ENCODE measurements at places on chromosomes 3 and 15.
A peak's percentile ranks its signal among the peaks of the same experiment; 100 is the strongest.

DNA sequence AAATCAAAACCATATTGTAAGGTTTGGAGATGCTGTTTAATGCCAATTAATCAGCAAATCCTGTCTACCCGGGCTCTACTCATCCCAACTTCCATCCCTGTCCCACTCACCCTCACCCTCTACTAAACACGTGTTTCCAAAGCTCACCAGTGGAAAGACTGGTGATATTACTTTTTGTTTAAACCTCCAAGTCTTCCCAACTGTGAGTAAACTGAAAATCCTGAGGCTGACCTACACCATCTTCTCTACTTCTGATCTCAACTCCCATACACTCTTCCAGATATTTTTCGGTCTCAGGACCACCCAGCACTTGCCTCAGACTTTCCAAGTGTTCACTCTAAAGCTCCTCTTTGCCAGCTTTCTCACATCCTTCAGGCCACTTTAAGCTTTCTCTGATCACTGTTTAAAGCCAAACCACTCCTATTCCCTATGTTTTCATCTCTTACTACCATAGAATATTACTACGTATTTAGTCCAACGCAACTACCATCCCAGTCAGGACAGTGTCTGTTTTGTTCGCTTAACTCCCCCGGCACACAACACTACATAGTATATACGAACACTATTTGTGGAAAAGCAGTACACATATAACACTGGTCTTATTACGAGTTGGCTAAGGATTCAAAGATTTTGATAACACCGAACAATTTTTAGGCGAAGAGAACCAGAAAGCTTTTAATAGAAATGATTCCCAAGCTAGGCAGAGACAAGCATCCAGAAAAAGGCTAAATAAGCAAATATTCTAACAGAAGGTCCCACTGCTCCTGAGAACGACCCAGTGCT, 684 bp downstream of the RPL4 start:
- DNase-seq, result no peak

DNA sequence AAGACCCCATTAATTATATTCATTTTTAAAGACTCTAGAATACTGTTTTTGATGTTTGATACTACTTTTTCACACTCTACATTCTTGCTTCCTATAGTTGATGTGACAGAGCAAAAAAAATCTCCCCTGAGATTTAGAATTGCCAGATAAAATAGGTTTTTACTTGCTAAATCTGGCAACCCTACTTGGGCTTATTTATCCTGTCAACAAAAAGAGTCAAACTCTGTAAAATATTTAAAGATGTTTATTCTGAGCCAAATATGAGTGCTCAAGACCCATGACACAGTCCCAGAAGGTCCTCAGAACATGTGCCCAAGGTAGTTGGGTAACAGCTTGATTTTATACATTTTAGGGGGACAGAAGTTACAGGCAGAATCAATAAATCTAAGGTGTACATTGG, 72.3 kb downstream of the DAPK2 start:
- DNase-seq, result no peak

GRCh38 chr3:24937228-24937627, 442.6 kb upstream of the THRB start:
- DNase-seq, result no peak

DNA sequence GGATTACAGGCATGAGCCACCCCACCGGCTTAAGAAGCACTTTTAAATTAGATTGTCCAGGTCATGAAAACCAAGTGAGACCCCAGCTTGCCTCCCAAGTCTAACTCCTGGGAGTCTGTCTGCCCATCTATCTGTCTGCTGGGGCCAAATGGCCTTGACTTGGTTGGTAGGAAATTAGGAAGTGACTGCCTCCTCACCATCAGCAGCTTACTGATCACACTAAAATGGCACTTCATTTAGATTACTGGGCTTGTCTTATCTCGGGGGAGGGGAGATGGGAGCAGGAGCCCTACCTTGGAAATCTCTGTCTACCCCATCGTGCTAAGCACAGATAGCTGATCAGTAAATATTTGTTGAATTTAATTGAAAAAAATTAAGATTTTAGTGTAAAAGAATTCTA, 5.6 kb upstream of the LRRC2 start:
- no peak for DNase-seq

DNA sequence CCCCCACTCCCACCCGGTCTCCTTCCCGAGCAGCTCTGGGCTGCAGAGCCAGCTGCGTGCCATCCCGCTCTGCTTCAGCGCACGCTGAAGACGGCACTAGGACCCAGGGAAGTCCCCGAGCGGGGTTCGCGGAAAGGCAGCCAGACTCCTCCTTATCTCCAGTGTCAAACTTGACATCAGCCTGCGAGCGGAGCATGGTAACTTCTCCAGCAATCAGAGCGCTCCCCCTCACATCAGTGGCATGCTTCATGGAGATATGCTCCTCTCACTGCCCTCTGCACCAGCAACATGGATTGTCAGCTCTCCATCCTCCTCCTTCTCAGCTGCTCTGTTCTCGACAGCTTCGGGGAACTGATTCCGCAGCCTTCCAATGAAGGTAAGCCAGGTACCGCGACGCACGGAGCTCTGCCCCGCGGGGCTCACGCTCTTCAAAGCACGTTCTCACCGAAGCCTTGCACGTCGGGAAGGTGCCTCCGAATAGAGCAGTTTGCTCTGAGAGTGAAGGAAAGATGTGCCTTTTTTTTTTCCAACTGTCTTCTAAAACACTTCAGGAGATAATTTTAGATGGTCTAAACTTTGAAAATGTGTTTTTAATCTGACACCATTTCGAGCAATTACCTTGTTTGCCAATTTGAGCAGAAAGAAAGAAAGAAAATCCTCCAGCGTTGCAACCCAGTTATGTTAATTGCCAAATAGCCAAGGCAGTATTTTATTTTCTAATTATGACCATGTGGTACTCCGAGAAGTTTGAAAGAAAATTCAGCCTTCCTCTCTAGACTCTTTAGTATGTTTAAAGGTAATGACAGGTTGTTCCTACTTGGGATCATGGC, at the start of gene EPHA3:
TSS of gene EPHA3 (plus strand) at position 161 of the 830 bp plus-strand sequence. CDS start at position 289, 128 bp downstream.
- DNase-seq, result peak; percentile 23

DNA sequence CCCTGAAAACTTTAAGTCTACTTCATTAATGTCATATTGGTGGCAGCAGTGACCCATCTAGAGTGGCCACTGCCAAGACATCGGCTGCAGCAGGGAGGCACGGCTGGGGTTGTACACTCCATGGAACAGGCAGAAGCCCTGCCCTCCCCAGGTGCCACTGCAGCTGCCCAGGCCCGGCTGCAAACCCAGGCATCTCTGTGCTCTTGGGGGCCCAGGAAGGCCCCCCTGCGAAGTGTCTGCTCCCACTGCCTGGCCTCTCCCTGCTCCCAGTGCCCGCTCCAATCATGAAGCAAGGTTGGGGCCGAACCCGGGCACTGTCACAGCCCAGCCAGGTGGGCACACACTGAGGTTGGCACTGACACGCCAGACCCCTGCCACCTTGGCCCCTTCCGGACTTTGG, 12.1 kb upstream of the RPL14 start:
- no peak for DNase-seq

GRCh38 chr3:23987356-23987755, 42.3 kb downstream of the NR1D2 start:
- no peak for DNase-seq

GRCh38 chr3:53792866-53793265, 53.4 kb downstream of the CHDH start:
- DNase-seq, result no peak

GRCh38 chr15:58511599-58511987, 79.8 kb downstream of the LIPC start:
- DNase-seq, result no peak

DNA sequence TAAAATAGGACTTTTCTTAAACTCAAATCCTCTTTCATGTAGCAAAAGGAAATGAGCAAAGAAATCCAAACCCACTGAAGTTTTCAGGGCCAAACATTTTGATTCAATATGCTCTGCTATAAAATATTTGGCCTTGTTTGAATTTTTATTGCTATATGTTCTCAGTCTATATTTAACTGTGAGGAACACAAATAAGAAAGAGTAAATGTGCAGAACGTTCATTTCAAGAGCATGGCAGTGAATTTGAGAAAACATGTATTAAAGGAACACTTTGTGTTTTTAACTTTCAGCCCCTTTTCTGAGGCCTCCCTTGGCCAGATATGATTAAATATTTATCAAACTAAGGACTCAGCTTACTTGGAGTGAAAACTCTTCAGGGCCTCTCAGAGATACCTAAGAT, 124.7 kb upstream of the CCNL1 start:
- no peak for DNase-seq

- DNase-seq, result no peak
Observed at GRCh38 chr15:23497710-23498111, 50.7 kb upstream of the GOLGA6L2 start.

DNA sequence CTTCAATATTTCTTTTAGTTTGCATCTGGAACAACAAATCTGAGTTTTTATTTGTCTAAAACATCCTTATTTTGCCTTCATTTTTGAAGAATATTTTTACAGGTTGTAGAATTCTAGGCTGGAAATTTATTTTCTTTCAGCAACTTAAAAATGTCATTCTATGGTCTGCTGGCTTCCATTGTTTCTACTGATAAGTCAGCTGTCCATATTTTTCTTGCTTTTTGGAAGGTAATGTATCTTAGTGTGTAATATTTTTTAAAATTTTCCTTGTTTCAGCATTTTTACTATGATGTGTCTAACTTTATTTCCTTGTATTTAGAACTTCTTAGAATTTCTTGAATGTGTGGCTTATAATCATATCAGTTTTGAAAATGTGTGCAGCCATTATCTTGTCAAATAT, 37.0 kb downstream of the SEMA6D start:
- no peak for DNase-seq

DNA sequence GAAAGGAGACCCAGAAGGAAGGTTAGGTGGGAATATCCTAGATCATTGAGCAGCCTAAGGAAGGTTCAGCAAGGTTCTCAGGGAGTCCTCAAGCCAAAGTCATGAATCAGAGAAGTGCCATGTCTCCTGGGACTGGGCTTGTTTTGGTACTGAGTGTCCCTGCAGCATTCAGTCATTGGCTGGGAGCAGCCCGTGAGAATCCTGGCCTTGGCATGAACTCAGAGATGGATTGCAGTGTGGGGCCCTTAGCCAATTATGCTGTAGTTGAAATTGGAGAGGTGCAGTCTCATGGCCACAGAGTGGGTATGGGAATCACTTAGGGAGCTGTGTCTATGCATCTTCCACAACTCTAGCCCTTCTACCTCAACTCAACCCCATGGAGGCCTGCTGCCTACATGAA, 17.0 kb upstream of the PPM1L start:
- no peak for DNase-seq

DNA sequence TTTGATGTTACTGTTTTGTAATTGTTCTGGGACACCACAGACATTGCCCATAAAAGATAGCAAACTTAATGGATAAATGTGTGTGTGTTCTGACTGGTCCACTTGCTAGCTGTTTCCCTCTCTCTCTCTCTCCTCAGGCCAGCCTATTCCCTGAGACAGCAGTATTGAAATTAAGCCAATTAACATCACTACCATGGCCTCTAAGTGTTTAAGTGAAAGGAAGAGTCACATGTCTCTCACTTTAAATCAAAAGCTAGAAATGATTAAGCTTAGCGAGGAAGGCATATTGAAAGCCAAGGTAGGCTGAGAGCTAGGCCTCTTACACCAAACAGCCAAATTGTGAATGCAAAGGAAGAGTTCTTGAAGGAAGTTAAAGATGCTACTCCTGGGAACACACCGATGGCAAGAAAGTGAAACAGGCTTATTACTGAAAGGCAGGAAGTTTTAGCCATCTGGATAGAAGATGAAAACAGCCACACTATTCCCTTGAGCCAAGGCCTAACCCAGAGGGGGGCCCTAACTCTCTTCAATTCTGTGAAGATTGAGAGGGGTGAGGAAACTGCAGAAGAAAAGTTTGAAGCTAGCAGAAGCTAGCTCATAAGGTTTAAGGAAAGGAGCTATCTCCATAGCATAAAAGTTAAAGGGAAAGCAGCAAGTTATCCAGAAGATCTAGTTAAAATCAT, 295.1 kb downstream of the CHST2 start:
- DNase-seq, result no peak

GRCh38 chr15:65450556-65450955, 27.8 kb upstream of the IGDCC4 start:
- DNase-seq, result no peak

GRCh38 chr3:154781595-154781994, 298.5 kb upstream of the MME start:
- DNase-seq, result no peak

GRCh38 chr3:125683067-125683829, 88.0 kb upstream of the OSBPL11 start:
- DNase-seq, result no peak

DNA sequence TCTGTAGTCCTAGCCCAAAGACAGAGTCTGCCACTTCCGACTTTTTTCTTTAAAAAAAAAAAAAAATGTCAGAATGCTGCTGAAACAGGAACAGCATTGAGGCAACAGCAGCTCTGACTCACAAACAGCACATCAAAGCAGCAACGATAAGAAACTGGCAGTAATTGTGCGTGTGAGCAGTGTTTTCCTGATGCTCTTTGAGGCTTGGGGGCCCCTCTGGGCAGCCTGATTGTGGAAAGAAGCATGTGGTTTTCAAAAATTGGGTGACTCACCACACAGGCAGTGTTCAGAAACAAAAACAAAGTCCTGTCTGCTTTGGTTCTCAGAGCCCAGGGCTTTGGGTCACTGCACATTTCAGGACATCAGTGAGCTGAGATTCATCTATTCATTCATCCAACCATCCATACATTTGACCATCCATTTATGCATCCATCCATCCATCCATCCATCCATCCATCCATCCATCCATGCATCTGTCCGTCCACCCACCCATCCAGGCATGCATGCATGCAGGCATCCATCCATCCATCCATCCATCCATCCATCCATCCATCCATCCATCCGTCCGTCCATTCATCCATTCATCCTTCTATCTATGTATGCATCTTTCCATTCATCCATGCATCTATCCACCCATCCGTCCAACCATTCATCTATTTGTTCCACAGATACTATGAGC, 308.4 kb downstream of the RPLP1 start:
- DNase-seq, result peak; percentile 78

DNA sequence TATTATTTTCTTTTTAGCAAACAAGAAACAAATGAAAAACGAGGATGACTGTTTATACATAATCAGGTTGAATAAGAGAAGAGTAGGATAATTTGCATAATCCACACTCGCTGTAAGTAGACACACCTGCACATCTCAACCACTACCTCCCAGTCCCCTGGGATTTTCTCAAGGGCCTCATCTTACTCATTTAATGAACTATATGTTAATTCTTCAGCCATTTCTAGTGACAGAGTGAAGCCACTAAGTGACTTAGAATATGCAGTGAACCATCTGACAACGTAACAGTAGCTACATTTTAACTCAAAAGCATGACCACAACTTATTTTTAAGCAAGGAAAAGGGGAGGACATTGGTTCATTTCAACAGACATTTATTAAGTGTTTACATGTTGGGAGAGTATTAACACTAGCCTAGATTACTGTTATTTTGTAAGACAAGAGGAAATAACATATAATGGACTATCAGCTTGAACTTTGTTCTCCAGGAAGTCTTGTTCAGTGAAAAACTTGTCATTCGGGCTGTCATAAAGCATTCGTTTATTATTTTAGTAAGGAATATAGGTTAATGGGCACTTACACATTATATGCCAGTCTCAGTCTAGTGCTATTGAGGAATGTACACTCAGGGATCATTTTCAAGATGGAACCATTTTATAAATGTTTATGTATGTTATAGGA, 173.0 kb upstream of the ROBO2 start:
- DNase-seq, result no peak
